ENCODE measurements at places on chromosomes 3 and 15. TPM values are rescaled to one million over a fixed set of nuclear protein-coding genes. Genes with fewer than 3 reads are reported as not detected.

DNA sequence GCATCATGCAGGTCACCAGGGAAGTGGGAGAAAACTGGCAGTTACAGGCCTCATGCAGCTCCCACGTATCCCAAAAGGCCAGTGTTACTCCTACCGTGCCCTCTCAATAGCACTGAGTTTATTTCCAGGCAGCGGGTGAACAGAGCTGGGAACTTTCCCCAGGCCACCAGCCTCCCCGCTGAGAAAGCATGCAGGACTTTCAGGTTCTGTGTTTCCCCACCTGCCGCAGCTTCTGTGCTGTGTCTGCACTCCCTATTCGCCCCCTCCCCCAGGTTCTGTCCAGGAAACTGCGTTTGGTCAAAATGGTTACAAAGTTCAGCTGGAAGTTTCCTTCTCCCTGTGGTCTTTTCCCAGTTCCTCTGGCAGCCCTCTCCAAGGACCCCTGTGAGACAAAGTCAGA, 21.4 kb downstream of the NEK11 start:
- DNase-seq = no peak

DNA sequence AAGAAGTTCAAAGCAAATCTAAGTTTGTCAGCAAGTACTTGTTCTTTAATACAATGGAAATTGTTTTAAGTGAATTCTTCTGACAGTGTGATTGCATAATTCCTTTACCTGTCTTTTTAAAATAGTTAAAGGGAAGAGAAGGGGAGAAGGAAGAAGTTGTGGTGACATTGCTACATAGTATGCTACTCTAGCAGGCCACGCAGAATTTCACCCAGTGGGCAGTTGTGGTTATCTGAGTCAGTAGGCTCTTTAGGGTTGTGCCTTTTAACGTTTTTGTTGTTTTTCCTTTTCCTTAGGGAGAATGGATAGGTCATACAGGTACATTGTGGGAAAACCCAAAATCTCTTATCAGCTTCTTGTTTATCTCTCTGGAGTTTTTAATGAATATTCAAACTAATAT, 40.4 kb downstream of the KIF15 start:
- DNase-seq = no peak

The RASL12 gene
- total RNA-seq = 5.5 TPM

GRCh38 chr15:91983729-91984340, 130.3 kb downstream of the SLCO3A1 start:
- no peak for DNase-seq

- no peak for DNase-seq
These were observed 29.5 kb downstream of the MB21D2 start for GRCh38 chr3:192888190-192888589.

The PARP9 gene
- 5.4 TPM for total RNA-seq

DNA sequence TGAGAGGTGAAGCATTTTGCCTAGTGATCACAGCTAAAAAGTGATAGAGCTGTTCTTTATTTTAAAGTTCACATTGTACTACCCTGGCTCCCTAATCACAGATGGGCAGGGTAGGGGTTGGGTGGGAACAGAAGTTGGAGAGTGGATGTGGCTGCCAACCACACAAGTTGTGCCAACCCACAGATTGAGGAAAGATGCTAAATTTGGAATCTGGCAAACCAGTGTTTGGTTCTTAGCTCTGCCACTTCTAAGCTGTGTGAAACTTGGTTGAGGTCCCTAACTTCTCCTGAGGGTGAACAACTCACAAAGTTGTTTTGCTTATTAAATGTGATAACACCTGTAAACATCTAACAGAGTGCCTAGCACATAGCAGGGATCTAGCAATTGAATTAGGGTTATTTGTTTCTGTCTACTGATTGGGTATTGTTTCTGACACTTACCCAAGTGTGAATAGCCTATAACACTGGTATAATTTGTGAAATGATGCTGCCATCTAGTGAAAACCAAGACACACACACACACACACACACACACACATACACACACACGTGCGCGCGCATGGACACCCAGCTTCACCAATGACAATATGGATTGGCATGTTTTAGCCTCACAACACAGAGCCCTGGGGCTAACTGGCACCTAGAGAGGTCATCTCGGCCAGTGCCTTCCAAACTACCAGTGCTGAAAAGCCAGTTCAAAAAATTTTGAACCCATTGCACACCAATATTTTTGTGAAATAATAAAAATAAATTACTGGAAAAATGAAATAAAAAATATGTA, 25.3 kb downstream of the ADGRG7 start:
- DNase-seq = no peak

GRCh38 chr15:44536302-44536961, 515 bp upstream of the EIF3J start:
- DNase-seq = no peak

The KY gene
- 2.1 TPM for total RNA-seq

All from cerebellum (tissue), 4 donors.